ENCODE measurements at places on chromosomes 5 and 9.

DNA sequence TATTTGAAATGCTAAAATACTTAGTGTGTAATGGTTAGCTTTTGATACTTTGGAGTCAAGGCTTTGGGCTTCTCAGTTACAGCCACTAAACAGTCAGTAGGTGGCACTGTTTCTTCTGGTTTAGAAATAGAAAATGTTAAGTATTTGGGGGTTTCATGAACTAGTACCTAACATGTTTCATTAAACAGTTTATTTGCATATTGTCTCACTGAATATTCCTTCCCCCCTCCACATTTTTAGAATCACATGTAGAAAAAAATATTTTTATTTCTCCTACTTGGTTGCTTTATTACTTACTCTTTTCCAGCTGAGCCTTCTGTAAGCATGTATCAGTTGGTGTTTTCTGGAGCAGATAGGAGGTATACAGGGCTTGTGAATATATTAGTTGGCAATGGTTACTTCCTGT lies 48.0 kb downstream of the IPO11 start:
- peaks cover 6% of the 10 kb centered on the region for H3K36me3 ChIP-seq
- no peak overlapping the region for H3K27ac ChIP-seq
- DNase-seq: peak; percentile 35
- H3K4me3 ChIP-seq: no peak overlapping the region

DNA sequence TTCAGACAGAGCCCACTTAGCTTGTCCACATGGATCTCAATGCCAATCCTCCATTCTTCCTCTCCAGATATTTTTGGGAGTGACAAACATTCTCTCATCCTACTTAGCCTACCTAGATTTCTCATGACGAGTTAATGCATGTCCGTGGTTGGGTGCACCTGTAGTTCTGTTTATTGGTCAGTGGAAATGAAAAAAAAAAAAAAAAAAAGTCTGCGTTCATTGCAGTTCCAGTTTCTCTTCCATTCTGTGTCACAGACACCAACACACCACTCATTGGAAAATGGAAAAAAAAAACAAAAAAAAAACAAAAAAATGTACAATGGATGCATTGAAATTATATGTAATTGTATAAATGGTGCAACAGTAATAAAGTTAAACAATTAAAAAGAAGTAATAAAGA lies 59.0 kb downstream of the BASP1 start:
- no peaks in the 10 kb centered on the region for H3K4me1 ChIP-seq
- H3K27me3 ChIP-seq: no peaks in the 10 kb centered on the region
- H3K4me3 ChIP-seq: no peak overlapping the region
- no peak overlapping the region for H3K27ac ChIP-seq

GRCh38 chr5:75365740-75366139 lies 28.7 kb downstream of the HMGCR start:
- no peaks in the 10 kb centered on the region for H3K4me1 ChIP-seq
- H3K4me3 ChIP-seq: no peak overlapping the region
- no peak for DNase-seq
- H3K36me3 ChIP-seq: no peaks in the 10 kb centered on the region
- H3K27me3 ChIP-seq: no peaks in the 10 kb centered on the region

DNA sequence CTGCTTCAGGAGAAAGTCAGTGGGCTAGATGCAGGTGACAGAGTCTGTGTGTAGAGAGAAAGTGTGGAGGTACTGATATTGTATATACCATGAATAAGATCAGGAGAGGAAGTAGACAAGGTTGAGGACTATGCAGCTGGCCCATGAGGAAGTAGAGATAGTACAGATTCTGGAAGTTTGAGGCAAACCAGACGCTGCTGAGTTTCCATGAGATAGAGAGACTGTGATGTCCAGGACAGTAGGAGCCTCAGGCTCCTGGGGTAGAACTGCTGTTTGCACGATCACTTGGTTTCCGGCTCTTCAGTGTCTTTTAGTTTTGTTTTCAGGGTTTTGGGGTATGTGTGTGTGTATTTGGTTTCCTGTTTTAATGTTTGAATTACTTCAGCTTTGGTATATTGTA lies 13.6 kb downstream of the OTULINL start:
- DNase-seq: no peak
- peaks cover 9% of the 10 kb centered on the region for H3K4me1 ChIP-seq
- H3K4me3 ChIP-seq: no peak overlapping the region
- no peak overlapping the region for H3K27ac ChIP-seq

DNA sequence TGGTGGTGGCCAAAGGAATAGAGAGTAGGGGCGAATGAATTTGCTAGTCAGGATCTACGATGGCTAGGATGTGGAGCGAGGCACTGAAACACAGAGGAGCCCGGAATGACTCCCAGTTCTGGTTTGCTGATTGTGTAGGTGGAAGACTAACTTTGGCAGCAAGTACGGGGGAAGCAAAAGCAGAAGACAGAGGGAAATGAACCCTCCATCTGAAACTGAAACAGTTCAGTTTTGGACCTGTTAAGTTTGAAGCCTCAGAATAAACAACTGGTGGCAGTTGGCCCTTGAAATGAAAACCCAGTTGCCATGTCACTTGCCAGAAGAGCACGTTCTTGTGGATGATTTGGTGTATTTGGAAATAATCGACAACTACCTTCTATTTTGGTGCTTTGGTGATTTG lies 15.4 kb upstream of the SMIM15 start:
- H3K4me1 ChIP-seq: no peaks in the 10 kb centered on the region
- H3K36me3 ChIP-seq: no peaks in the 10 kb centered on the region
- no peaks in the 10 kb centered on the region for H3K27me3 ChIP-seq
- DNase-seq: no peak
- no peak overlapping the region for H3K27ac ChIP-seq

DNA sequence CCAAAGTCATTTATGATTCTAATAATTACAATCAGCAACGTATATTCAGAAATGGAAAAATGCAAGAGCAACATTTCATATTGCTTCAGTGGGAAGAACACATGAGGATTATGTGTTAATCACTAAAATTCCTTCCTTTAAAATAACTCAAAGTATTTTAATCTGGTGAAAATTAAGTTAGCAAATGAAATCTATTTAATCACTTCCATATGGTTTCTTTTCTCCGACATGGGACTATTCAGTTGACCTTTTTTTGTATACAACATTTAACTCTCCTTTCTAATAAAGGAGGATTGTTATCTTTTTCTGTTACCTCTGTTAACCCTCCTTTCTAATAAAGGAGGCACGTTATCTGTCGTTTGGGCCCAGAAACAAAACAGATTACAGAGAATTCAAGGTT lies 59.9 kb downstream of the HOMER1 start:
- no peaks in the 10 kb centered on the region for H3K4me1 ChIP-seq
- H3K27me3 ChIP-seq: no peaks in the 10 kb centered on the region
- H3K27ac ChIP-seq: no peak overlapping the region

- no peaks in the 10 kb centered on the region for H3K36me3 ChIP-seq
- no peak overlapping the region for H3K4me3 ChIP-seq
- no peaks in the 10 kb centered on the region for H3K27me3 ChIP-seq
These were observed 56.2 kb downstream of the GLRA1 start for GRCh38 chr5:151868451-151868850.

- H3K36me3 ChIP-seq: no peaks in the 10 kb centered on the region
- no peak overlapping the region for H3K27ac ChIP-seq
- no peaks in the 10 kb centered on the region for H3K4me1 ChIP-seq
- no peak overlapping the region for H3K4me3 ChIP-seq
- no peaks in the 10 kb centered on the region for H3K27me3 ChIP-seq
These were observed 53.2 kb upstream of the GRIA1 start for GRCh38 chr5:153437251-153437650.

- H3K4me3 ChIP-seq: no peak overlapping the region
- H3K36me3 ChIP-seq: no peaks in the 10 kb centered on the region
- no peaks in the 10 kb centered on the region for H3K27me3 ChIP-seq
- H3K27ac ChIP-seq: no peak overlapping the region
- DNase-seq: no peak
These were observed 616.0 kb downstream of the RAB3C start for GRCh38 chr5:59198832-59199231.

GRCh38 chr9:4661611-4662010 lies 483 bp upstream of the PLPP6 start:
- H3K36me3 ChIP-seq: no peaks in the 10 kb centered on the region
- H3K4me1 ChIP-seq: peaks cover 64% of the 10 kb centered on the region
- no peak overlapping the region for H3K4me3 ChIP-seq
- no peaks in the 10 kb centered on the region for H3K27me3 ChIP-seq
- no peak overlapping the region for H3K27ac ChIP-seq
- no peak for DNase-seq

- H3K27ac ChIP-seq: no peak overlapping the region
- no peak for DNase-seq
These were observed 420.1 kb upstream of the PAPPA start for GRCh38 chr9:115733318-115734110.

GRCh38 chr5:121746763-121747162 lies 104.9 kb upstream of the FTMT start:
- no peak for DNase-seq
- H3K27ac ChIP-seq: no peak overlapping the region
- no peaks in the 10 kb centered on the region for H3K4me1 ChIP-seq
- no peaks in the 10 kb centered on the region for H3K27me3 ChIP-seq

GRCh38 chr5:33258553-33258952 lies 182.2 kb upstream of the TARS1 start:
- DNase-seq: no peak
- H3K36me3 ChIP-seq: no peaks in the 10 kb centered on the region
- no peak overlapping the region for H3K27ac ChIP-seq
- H3K27me3 ChIP-seq: no peaks in the 10 kb centered on the region

- peak overlapping the region; percentile 44 for H3K27ac ChIP-seq
- no peak overlapping the region for H3K4me3 ChIP-seq
- H3K27me3 ChIP-seq: no peaks in the 10 kb centered on the region
- no peak for DNase-seq
- no peaks in the 10 kb centered on the region for H3K36me3 ChIP-seq
- H3K4me1 ChIP-seq: peaks cover 94% of the 10 kb centered on the region
These were observed 205.8 kb downstream of the DEPDC1B start for GRCh38 chr5:60494144-60494543.

DNA sequence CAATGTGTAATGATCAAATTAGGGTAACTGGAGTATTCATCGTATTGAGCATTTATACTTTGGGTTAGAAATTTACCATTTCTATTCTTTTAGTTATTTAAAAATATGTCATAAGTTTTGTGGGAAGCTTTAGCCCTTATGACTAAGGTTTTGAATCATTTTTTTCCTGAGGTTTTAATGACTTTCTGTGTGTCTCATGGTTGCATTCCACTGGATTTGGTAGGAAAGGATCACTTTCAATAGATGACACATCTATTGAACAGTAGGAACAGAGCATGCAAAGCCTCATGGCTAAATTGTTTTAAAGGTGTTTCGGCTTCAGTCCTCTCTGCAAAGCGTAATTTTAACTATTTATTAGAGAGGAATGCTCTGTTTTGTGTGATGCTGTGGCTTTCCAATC lies 512.4 kb upstream of the CHD1 start:
- no peak overlapping the region for H3K4me3 ChIP-seq
- H3K27me3 ChIP-seq: no peaks in the 10 kb centered on the region
- DNase-seq: no peak
- H3K4me1 ChIP-seq: no peaks in the 10 kb centered on the region
- no peak overlapping the region for H3K27ac ChIP-seq

DNA sequence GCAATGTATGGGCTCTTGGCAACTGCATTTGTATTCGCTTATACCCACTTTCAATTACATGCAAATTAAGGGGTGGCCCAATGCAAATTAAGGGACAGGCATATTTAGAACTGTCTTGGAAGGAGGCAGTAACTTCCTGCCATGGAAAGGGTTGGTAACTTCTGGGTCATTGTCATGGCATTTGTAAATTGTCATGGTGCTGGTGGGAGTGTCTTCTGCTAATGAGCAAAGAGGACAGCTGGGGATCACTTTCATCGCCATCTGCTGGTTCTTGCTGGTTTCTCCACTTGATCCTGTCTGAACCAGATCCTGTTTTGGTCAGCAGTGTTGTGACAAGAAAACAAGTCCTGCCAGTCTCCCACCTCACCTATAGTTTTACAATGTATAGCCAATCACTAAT lies 23.3 kb upstream of the UGT3A2 start:
- H3K27me3 ChIP-seq: no peaks in the 10 kb centered on the region
- H3K27ac ChIP-seq: no peak overlapping the region
- no peaks in the 10 kb centered on the region for H3K4me1 ChIP-seq
- no peak overlapping the region for H3K4me3 ChIP-seq
- no peaks in the 10 kb centered on the region for H3K36me3 ChIP-seq

DNA sequence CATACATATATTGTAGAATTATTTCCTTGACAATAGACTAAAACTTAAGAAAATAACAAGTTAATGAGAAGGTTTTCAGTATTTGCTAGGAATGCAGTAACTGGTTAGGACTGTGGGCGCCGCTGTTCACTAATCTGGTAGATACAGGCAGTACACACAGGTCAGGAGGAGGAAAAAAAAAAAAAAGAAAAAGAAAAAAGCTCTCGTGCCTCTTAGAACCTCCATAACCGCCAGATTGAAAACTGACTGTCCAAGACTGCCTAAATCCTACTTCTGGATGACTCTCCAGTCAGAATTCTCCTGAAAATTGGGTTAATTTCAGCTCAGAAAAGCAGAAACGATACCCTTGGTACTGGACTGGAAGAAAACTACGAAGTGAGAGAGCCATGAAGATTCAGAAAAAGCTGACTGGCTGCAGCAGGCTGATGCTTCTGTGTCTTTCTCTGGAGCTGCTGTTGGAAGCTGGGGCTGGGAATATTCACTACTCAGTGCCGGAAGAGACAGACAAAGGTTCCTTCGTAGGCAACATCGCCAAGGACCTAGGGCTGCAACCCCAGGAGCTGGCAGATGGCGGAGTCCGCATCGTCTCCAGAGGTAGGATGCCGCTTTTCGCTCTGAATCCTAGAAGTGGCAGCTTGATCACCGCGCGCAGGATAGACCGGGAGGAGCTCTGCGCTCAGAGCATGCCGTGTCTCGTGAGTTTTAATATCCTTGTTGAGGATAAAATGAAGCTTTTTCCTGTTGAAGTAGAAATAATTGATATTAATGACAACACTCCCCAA lies at the start of gene PCDHGA1:
Gene PCDHGA1 (plus strand): TSS at position 216 of the 782 bp plus-strand sequence.
- DNase-seq: peak; percentile 51
- H3K27me3 ChIP-seq: peaks cover 15% of the 10 kb centered on the region
- H3K36me3 ChIP-seq: no peaks in the 10 kb centered on the region
- H3K4me1 ChIP-seq: peaks cover 15% of the 10 kb centered on the region

- no peak overlapping the region for H3K4me3 ChIP-seq
- no peaks in the 10 kb centered on the region for H3K36me3 ChIP-seq
- H3K4me1 ChIP-seq: no peaks in the 10 kb centered on the region
- DNase-seq: no peak
- H3K27ac ChIP-seq: no peak overlapping the region
These were observed 511 bp downstream of the SEMA5A start for GRCh38 chr5:9545136-9545991.

GRCh38 chr5:14305045-14305444 lies 161.9 kb downstream of the TRIO start:
- no peak for DNase-seq
- H3K27me3 ChIP-seq: no peaks in the 10 kb centered on the region
- no peak overlapping the region for H3K4me3 ChIP-seq
- no peak overlapping the region for H3K27ac ChIP-seq

- H3K4me1 ChIP-seq: peaks cover 23% of the 10 kb centered on the region
- DNase-seq: no peak
- H3K27me3 ChIP-seq: no peaks in the 10 kb centered on the region
- no peak overlapping the region for H3K27ac ChIP-seq
These were observed 6.6 kb upstream of the ZNF608 start for GRCh38 chr5:124752854-124753720.
